ENCODE measurements at places on chromosomes 13 and 19.

DNA sequence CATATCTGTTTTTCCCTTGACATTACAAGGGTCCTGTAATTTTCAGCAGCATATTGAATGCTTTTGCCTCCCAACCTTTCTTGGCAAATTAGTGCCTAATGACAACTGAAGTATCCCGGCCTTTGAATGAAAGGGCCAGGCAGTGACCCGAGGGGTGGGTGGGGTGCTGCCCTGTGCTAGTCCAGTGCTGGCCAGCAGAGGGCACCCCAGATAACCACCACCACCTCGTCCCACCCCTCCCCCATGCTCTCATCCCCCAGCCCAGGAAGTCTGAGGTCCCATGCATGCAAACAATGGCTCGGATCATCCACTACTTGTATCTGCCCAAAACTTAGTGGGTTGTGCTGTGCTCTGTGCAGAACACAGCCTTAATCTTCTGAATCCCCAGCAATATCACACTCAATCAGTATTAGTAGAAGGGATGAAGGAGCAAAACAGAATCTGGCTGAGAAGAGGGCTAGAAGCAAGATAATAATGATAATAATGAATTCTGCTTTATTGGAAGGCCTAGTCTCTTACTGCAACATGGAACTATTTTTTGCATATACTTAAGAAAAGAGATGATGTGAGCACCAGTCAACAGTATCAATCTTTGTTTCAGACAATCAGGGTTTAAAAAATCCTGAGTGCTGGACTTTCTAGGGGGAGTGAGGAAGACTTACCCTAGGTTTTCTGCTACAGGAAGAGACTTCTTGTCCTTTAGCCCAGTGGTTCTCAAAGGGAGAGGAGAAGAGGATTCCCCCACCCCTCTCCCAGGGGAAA, 3.8 kb downstream of the ATP12A start:
- peak; percentile 75 for ATAC-seq

DNA sequence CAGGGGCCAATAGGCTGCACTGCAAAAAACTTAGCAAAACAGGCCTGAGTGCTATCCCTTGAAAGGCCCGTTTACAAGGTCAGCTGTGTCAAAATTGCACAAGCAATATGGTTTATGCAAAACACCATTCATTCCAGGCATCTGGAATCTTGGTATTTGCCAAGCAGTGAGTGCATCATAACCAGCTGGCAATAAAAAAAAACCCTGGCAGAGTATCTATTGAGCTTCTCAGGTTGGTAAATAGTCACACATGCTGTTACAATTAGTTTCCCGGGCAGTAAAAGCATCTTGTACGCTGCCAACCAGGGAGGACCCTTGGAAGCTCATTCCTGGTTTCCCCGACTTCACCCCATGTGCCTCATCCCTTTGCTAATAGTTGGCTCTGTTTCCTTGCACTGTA, 21.3 kb downstream of the ZNF77 start:
- ATAC-seq, result no peak

DNA sequence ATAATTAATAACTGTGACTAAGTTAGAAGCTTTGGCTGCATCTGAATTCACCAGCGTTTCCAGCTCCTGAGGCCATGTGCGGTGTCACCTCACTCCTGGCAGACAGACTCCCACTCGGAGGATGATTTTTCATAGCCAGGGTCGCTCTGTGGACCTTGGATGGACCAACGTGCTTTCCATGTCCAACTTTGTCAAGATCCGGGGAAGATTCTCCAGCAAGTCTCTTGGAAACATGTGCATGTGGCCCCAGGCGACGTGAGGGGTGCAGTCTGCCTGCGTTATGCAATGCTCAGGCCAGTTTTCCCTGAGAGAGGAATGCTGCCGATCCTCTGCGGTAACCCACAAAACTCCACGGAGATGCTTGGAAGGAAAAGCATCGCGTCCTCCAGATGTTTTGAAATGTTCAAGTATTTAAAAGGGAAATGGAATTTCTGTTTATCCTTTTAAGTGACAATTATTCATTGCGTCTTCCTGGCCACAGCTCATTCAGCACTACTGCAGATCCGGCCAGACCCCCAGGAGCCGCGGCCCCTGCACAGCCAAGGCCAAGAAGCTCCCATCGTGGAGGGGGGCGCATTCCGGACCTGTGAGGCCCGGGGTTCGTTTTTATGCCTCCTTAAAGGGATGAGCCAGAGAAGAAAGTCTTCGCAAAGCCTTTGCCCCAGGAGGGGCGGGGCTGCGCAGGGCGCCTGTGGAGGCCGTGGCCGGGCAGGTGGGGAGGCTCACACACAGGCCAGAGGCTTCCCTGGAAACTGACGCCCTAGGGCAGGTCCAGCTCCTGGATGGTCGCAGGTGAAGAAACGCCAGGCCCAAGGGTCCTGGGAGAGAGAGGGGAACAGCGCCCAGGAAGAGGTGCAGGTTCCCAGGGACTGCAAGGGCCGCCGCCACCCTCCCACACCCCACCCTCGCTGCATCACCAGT, 46.0 kb downstream of the C13orf46 start:
- peak; percentile 13 for ATAC-seq

DNA sequence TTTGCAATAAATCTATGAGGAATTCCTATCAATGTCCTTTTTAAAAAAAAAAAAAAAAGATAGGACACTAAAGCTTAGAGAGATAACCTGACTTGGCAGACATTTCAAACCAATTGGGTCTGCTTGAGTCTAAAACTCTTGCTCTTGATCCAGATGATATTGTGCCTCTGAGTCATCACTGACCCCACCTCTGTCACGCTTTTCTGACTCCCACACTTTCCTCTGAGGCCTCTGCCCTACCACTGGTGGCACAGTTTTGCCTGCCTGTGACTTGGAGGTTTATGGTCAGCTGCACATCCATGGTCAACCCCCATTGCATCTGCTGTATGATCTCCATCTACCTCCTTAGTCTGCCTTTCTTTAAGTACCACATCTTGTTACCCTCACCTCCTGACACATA, 328.7 kb downstream of the SPRY2 start:
- peak; percentile 68 for ATAC-seq

GRCh38 chr13:98994896-98995295, 17.0 kb upstream of the DOCK9 start:
- ATAC-seq, result no peak

GRCh38 chr13:85508683-85509329, 290.4 kb downstream of the SLITRK6 start:
- ATAC-seq, result peak; percentile 31

DNA sequence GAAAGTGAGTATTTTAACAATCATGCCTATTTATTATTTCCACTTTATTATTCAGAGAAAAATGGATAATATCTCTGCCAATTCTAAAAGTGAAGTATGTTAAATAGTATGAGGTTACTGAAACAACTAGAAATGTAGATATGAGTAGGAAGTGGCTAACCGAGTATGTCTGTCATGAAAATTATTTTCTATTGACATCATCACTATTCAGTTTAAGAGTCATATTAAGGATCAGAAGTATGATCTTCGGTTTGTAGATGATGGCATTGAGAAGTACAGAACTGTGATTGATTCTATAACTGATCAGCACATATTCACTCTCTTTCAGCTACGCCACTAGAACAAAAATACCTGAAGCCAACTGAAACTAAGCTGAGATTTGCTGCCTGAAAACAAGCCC, 146.4 kb upstream of the SLITRK5 start:
- no peak for ATAC-seq

DNA sequence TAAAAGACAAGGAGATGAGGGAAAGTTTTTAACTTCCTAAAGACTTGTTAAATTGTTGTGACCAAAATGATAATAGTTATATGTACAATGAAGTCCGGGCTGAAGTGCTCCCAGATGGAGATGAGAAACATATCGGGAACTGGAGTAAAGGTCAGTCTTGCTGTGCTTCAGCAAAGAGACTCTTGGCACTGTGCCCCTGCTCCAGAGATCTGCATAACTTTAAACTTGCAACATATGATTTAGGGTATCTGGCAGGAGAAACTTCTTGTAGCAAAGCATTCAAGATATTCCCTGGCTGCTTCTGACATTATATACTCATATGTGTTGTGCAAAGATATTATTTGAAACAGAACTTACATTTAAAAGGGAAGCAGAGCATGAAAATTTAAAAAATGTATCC, 786.6 kb upstream of the SLITRK6 start:
- no peak for ATAC-seq

- no peak for ATAC-seq
Observed at GRCh38 chr13:93372856-93373255, 146.2 kb downstream of the GPC6 start.

DNA sequence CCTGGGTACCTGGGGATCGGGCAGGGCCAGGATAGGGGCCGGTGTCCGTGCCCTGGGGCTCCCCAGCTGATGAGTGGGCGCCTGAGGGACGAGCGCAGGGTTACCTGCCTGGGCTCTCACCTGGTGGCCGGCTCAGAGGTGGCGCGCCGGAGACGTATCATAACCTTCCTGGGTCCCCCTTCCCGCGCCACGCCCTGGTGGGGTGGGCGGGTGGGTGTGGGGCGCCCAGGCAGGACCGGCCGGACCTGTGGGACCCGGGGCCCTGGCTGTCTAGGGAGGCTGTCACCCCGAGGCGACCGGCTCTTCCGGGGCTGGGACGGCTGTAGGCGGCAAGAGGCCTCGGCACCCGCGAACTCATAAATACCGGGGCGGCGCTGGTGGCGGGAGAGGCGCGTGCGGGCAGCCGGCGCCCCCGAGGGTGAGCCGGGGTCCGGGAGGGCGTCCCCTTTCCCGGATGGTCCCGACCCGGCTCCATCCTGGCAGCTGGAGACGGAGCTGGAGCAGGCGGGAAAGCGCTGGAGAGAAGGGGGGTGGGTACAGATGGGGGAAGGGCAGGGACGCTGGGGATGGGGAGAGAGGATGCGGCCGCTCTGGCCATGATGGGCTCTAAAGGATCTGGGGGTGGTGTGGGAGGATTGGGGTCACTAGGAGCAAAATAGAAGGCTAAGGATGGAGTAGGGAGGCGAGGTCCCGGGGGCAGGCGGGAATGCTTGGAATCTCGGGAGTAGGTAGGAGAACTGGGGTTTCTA, at the start of gene ACP7:
ACP7 (plus strand) TSS at position 386 of the 749 bp plus-strand sequence. CDS start 902 bp downstream, outside the sequence.
- ATAC-seq, result no peak

- no peak for ATAC-seq
Observed at GRCh38 chr13:113661509-113661908, 3.5 kb upstream of the ATP4B start.

- ATAC-seq, result no peak
Observed at GRCh38 chr19:49800771-49801170, 12.3 kb downstream of the FUZ start.

DNA sequence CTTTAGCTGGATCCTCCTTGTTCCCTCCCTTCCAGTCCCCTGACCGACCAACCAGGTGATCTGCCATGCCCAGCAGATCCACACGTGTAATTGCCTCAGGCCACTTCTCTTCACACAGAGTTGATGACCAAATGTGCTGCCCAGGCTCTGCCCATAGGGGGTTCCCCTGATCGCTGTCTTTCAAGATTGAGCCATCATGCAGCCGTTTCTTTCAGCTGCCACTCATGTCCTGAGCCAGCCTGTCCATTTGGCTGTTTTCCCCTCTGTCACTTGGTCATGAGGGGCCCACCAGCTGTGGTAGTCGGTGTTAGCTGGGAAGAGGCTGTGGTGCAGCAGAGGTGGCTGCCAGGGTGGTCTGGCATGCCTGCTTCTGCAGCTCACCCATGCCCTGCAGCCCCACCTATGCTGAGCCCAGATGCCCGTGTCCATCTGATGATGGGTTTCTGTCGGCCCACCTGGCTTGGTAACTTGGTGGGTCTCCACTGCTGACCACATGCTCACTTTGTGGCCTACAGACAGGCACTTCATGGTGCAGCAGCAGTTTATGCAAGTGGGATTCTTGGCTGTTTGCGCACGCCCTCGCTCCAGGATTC, 35.6 kb upstream of the GPR183 start:
- ATAC-seq, result no peak

GRCh38 chr13:89279374-89279773, 1608.2 kb downstream of the SLITRK5 start:
- ATAC-seq, result no peak

GRCh38 chr13:105353654-105354053, 1181.8 kb downstream of the EFNB2 start:
- ATAC-seq, result no peak

GRCh38 chr13:28384789-28385188, 110.1 kb downstream of the FLT1 start:
- ATAC-seq, result no peak

- ATAC-seq, result no peak
Observed at GRCh38 chr19:14565298-14565679, 6.6 kb downstream of the NDUFB7 start.

DNA sequence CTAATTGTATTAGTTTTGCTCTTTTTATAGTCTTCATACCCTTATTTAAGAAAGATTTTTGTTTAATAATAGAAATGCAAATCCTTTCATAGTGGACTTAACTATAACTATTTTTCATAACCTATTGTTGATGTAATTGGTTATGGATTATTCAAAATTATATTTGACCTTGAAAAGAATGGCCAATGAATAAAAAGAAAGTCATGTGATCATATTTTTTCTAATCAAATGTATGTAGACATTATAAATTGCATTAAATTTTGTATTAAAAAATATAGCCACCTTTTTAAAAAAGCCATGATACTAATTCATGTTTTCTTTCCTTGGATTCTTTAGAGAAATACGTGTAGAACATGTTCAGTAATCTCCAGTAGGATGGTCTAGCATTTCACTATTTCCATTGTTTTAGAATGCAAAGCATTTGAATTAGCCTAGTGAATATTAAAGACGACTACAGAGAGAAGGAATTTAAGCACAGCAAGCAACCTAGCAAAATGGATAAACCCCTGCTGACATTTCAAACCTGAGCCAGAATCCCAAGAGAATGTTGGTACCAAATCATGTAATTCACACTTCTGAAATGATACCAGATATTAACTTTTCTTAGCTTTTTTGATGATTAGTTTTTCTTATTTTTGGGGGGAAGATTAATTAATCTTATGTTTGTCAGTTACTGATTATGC, 1297.4 kb upstream of the MIR17HG start:
- ATAC-seq, result no peak

- ATAC-seq, result no peak
Observed at GRCh38 chr13:65445340-65445739, 1784.8 kb downstream of the PCDH9 start.

DNA sequence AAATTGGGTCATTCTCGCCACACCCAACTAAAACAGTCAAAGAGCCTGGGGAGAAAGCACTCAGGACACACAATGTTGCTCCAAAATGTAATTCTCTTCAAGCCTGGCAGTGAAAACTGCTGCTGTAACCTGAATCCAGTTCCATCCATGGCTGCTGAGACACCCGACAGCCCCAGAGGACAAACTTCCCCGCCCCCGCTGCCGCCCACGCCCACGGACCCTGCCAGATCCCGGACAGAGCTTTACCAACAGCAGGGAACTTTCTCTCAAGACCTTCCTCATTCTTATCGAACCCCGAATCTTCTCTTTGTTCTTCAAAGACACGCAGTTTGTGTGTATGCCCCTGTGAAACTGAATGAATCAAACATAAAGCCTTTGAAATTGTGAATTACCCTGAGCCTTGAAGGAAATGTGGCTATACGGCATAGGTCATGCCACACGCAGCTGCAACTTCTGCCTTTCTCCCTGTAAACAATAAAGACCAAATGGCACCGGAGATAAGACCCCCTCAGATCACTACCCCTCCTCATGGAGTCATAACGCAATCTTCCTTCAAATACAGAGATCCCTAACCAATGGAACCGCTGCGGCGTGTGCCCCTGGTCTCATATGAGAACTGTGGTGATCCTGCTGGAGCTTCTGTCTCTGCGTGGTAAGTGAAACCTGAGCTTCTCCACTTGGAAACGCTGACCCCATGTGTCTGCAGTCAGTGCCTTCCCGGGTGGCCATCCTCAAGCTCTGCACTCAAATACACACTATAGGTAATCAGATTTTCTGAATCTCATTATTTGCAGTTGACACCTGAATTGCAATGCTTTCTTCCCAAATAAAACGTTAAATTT, 4.8 kb upstream of the LAMP1 start:
- ATAC-seq, result no peak
